ENCODE measurements at places on chromosomes 2 and 18. TPM values are rescaled to one million over a fixed set of nuclear protein-coding genes. Genes with fewer than 3 reads are reported as not detected.

GRCh38 chr2:131966256-131966655 is 195.5 kb downstream of the ANKRD30BL start:
- no peaks in the 10 kb centered on the region for H3K27me3 ChIP-seq
- no peaks in the 10 kb centered on the region for H3K4me1 ChIP-seq
- no peaks in the 10 kb centered on the region for H3K36me3 ChIP-seq

Gene ATIC
- total RNA-seq = 64.5 TPM

- H3K36me3 ChIP-seq = no peaks in the 10 kb centered on the region
- H3K27ac ChIP-seq = no peak overlapping the region
- no peaks in the 10 kb centered on the region for H3K27me3 ChIP-seq
- no peak overlapping the region for H3K4me3 ChIP-seq
Observed at GRCh38 chr2:136020831-136021230, 35.4 kb upstream of the DARS1 start.

Gene TMEM169
- 0.60 TPM for total RNA-seq

DNA sequence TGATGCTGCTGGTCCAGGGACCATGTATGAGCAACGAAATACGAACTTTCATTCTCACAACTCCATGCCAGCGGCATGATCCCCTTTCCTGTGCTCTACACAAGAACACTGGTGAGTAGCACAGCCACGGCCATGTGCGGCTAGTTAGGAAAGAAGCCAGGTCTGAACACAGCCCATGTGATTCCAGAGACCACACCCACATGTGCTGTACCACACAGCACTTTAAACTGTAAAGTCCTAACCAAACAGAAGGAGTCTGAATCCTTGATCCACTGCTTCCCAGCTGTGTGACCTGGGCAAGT is 33.0 kb upstream of the ACAA2 start:
- no peak overlapping the region for H3K4me3 ChIP-seq
- peaks cover 6% of the 10 kb centered on the region for H3K27me3 ChIP-seq
- peaks cover 5% of the 10 kb centered on the region for H3K4me1 ChIP-seq
- H3K36me3 ChIP-seq = no peaks in the 10 kb centered on the region

GRCh38 chr2:18118703-18119102 is 240.2 kb downstream of the KCNS3 start:
- H3K27ac ChIP-seq = no peak overlapping the region
- no peak for DNase-seq
- no peaks in the 10 kb centered on the region for H3K4me1 ChIP-seq
- no peak overlapping the region for H3K4me3 ChIP-seq
- no peaks in the 10 kb centered on the region for H3K27me3 ChIP-seq
- H3K36me3 ChIP-seq = no peaks in the 10 kb centered on the region

Gene KIF3C
- 22.2 TPM for total RNA-seq

Gene DLX1
- total RNA-seq = not detected

Gene AGXT
- not detected for total RNA-seq

GRCh38 chr2:59694176-59694575 is 859.3 kb downstream of the BCL11A start:
- no peaks in the 10 kb centered on the region for H3K27me3 ChIP-seq
- no peak for DNase-seq
- H3K4me3 ChIP-seq = no peak overlapping the region
- no peaks in the 10 kb centered on the region for H3K36me3 ChIP-seq
- no peak overlapping the region for H3K27ac ChIP-seq

GRCh38 chr2:197128126-197128525 is 182.5 kb downstream of the ANKRD44 start:
- peaks cover 14% of the 10 kb centered on the region for H3K36me3 ChIP-seq
- no peak overlapping the region for H3K27ac ChIP-seq
- no peaks in the 10 kb centered on the region for H3K4me1 ChIP-seq

DNA sequence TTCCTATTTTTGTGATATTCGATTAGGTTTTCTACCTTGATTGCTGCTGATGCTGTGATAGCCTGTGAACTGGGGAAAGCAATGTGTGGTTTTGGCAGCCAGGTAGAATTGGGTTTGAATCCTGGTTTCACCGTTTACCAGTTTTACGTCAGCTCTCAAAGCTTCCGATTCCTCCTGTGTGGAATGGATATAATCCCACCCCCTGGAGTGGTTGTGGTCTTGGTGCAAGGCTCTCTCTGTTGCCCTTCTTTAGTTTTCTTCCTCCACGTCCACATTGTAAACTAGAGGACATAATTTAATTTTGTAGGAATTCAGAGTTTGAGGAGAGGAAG is 45.0 kb downstream of the PHLPP1 start:
- no peaks in the 10 kb centered on the region for H3K27me3 ChIP-seq
- H3K36me3 ChIP-seq = no peaks in the 10 kb centered on the region
- no peak overlapping the region for H3K27ac ChIP-seq
- no peaks in the 10 kb centered on the region for H3K4me1 ChIP-seq
- no peak overlapping the region for H3K4me3 ChIP-seq

GRCh38 chr18:50607378-50607926 is 47.6 kb downstream of the MAPK4 start:
- no peak overlapping the region for H3K4me3 ChIP-seq
- H3K36me3 ChIP-seq = no peaks in the 10 kb centered on the region
- no peaks in the 10 kb centered on the region for H3K27me3 ChIP-seq
- H3K27ac ChIP-seq = no peak overlapping the region
- no peak for DNase-seq
- H3K4me1 ChIP-seq = no peaks in the 10 kb centered on the region

GRCh38 chr2:194491409-194492115 is 1165.5 kb upstream of the SLC39A10 start:
- H3K27ac ChIP-seq = no peak overlapping the region
- no peaks in the 10 kb centered on the region for H3K4me1 ChIP-seq
- H3K27me3 ChIP-seq = no peaks in the 10 kb centered on the region
- no peak overlapping the region for H3K4me3 ChIP-seq
- H3K36me3 ChIP-seq = no peaks in the 10 kb centered on the region
- DNase-seq = no peak
